ENCODE measurements at places on chromosomes 13 and 19.
A peak's percentile ranks its signal among the peaks of the same experiment; 100 is the strongest.

GRCh38 chr13:40779796-40780285 is 8.9 kb upstream of the MRPS31 start:
- DNase-seq: no peak

- DNase-seq: peak; percentile 93
Measured at GRCh38 chr19:33176670-33177416, 17.3 kb upstream of the LRP3 start.

DNA sequence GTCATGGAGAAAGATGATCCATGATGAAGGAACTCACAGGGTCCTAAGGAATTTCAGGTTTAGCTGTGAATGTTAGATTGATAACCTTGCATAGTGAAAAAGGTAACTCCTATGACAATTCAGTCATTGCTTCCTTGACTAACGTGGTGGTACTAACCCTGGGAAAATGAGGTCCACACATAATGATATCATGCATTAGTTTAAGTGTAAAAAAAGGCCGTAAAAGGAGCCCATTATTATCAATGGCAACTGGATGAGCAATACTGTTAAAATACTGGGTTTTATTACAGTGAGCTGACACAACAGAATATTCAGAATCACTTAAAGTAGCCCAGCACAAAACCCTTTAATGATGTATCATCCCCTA is 515.4 kb downstream of the DCT start:
- DNase-seq: no peak

DNA sequence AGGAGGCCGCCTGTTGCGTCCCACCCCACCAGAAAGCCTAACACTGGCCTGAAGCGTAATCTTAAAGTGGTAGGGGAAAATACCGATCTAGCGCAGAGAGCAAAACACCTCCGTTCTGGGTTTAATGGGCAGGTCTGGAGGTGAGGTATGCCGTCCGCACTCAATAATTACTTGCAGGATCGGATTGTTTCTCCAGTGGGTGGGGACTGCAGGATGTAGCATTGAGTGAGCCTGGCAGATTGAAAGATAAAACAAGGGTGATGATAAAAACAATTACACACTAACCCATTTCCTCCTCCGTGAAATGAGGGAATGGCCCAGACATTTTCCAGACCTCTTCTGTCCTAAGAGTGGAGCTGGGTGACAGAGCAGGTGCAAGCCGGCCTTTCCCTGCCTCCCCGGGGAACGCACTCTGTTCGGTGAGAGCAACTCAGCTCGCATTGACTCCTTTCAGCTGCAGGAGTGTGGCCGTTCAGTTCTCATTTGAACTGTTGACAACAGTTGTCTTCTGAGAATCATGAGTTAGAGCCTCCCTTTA is 110.2 kb upstream of the DOCK9 start:
- no peak for DNase-seq

- no peak for DNase-seq
Measured at GRCh38 chr13:75473468-75473867, 8.5 kb downstream of the TBC1D4 start.

GRCh38 chr13:75901501-75901900 is 265.4 kb downstream of the LMO7 start:
- no peak for DNase-seq

DNA sequence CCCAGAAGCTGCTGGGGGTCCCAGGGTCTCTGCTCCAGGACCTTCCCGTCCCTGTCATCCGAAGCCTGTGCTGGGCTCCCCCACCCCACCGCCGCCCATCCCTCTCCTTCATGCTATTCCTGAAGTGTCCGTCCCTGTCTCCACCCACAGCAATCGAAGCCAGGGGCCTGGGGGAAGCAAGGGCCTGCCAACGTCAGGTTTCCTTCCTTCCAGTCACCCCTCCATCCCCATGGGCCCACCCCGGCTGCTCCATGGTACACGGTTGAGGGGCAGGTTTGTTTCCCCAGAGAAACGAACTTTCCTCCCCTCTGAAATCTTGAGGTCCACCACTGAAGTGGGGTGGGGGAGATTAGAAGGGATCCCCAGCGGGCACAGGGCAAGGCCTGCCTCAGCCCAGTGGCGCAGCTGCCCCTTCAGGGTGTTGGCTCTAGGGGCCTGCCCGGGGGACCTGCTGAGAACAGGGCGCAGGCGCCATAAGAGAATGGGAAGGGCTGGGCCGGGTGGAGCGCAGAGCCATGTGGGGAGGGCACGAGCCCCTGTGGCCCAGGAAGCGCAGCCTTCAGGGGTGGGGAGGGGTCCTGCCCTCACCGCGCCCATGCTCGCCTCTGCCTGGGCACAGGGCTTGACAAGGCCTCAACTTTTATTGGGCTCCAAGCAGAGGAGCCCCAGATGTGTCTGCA is 16.1 kb downstream of the CEBPG start:
- no peak for DNase-seq

- DNase-seq: no peak
Measured at GRCh38 chr19:12757544-12758274, 6.1 kb downstream of the BEST2 start.

DNA sequence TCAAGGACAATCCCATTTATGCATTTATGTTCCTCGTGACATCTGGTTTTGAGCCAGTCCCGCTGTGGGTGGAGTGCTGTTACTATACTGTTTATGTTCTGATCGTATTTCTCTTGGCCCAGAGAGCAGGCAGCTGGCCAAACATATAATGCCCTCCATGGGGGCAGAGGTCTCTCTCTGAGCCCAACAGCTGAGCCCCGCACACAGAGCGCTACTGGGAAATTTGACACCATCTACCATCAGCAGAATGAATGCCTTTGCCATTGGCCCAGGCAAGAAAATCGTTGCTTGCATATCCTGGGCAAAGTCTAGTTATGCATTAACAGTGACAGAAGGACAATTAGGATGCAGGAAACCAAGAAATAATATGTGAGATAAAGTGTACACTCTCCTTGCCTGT is 126.8 kb upstream of the CACNA1A start:
- no peak for DNase-seq

- no peak for DNase-seq
Measured at GRCh38 chr13:114023716-114024602, 50.1 kb upstream of the C13orf46 start.

- peak; percentile 19 for DNase-seq
Measured at GRCh38 chr13:31045286-31046081, 113.0 kb downstream of the TEX26 start.

DNA sequence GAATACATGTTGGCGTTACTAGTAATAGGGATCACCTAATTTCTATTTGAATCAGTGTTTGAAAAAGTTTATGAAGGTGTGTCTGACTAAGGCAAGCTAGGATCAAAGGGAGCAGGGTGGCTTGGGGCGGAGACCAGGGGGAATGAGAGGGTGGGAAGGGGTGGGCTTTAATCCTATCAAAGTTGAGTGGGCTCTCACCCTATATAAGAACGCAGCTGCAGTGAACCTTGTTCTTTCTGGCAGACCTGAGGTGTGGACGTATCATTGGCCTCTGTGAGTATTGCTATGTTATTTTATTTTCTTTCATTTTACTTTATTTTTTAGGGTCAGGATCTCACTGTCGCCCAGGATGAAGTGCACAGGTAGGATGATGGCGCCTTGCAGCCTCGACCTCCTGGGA is 37.4 kb downstream of the NLRP12 start:
- no peak for DNase-seq

DNA sequence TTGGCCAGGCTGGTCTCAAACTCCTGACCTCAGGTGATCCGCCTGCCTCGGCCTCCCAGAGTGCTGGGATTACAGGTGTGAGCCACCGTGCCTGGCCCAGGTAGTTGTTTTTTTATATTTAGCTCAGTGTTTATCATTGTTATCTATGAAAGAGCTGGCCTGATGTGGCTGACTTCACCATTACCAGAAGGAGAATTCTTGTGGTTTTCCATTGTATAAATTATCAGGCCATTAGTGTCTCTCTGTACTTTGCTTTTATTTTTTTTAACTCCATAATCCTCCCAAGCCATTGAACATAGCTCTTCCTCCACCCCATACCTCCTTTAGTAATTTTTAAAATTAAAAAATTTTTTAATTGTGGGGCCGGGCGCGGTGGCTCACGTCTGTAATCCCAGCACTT is 24.2 kb downstream of the CERS4 start:
- DNase-seq: no peak

GRCh38 chr13:76948149-76948548 is at the start of gene ACOD1:
TSS of gene ACOD1 (plus strand) at chr13:76948511. CDS start at chr13:76948559, 48 bp downstream.
- no peak for DNase-seq

DNA sequence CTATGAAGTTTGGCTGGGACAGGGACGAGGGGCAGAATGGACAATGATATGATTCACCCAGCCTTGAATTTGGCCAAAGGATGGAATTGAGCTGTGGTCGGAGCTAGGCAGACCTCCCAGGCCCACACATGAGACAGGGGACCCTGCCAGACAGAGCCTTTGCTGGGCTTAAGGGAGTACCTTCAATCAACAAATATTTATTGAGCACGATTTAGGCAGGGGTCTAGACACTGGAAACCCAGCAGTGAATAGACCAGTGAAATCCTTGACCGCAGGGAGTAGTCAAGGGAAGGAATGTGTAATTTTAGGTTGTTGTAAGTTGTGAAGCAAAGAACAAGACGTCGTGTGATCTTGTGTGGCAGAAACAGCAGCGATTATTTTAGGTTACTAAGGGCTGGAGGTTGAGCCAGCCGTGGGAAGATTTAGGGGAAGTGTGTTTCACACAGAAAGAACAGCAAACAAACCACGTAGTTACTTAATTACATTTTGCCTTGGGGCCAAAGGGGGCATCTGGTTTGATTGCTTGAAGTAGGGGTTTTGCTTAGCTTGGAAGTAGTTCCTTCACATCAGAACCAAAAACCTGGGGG is 16.9 kb upstream of the AP1M2 start:
- peak; percentile 75 for DNase-seq

GRCh38 chr13:66532845-66533244 is 697.3 kb downstream of the PCDH9 start:
- no peak for DNase-seq

DNA sequence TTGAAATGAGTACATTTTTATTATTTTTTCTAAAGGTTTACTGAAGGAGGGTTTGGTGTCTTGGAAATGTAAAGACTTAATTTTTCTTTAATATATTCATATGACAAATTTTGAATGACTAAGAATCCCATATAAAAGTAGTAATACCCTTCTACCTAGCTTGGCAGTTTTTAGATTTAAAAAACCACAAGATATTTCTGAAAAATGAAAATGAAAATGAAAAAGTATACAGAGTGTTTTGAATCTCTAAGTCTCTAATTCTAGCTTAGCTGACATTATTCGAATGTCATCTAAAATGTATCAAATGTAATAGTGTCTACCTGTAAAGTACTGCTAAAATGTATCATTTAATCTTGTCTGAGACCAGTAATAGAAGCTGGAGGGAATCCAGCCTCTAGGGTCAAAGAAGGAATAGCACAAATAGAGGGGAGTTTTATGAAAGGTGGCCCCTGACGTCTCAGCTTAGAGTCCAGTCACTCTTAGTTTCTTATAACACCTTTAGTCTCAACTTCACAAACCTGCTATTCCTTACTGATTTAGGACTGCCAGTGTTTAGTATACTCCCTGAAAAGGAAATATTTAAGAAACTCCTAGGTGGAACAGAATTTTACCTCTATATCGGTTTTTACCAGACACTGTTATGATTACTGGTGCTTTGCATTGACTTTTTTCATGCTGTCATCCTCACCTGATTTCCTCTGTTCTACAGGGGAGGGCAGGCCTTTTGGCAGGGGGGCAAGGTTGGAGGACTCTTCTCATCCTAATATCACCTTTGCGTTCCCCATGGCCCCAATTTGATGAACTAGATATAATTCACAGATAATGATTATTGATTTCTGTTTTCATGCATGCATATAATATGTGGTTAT is 16.2 kb upstream of the MIR17HG start:
- DNase-seq: no peak
